ENCODE measurements at places on chromosomes 3 and 15.

DNA sequence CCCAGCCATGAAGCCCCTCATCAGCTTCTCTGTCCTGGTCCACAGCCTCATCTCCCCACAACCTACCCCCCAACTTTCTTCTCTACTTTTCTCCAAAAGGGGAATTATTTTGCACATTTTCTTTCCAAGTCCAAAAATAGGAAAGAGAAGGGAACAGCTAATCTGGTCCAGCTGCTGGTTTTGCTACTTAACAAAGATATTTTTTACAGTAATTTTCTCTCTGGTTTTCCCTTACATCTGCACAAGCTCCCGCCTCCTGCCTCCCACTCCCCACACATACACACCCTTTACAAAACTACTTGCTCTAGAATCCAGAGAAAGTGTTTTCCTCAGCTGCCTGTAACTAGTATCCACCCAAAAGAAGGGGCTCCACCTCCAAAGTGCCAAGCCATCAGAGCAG lies 177.2 kb downstream of the POLR2M start:
- DNase-seq, result no peak

GRCh38 chr3:150675587-150675986 lies 28.1 kb downstream of the ERICH6 start:
- DNase-seq, result no peak

DNA sequence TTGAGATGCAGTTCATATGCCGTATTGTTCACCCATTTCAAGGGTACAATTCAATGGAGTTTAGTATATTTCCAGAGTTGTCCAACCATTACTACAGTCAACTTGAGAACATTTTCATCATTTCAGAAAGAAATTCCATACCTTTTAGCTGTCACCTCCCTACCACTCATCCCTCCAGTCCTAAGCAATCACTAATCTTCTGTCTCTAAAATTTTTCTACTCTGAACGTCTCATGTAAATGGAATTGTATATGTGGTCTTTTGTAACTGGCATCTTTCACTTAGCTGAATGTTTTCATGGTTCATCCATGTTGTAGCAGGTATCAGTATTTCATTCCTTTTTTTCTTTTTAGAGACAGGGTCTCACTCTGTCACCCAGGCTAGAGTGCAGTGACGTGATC lies 51.1 kb downstream of the CMTM7 start:
- no peak for DNase-seq

DNA sequence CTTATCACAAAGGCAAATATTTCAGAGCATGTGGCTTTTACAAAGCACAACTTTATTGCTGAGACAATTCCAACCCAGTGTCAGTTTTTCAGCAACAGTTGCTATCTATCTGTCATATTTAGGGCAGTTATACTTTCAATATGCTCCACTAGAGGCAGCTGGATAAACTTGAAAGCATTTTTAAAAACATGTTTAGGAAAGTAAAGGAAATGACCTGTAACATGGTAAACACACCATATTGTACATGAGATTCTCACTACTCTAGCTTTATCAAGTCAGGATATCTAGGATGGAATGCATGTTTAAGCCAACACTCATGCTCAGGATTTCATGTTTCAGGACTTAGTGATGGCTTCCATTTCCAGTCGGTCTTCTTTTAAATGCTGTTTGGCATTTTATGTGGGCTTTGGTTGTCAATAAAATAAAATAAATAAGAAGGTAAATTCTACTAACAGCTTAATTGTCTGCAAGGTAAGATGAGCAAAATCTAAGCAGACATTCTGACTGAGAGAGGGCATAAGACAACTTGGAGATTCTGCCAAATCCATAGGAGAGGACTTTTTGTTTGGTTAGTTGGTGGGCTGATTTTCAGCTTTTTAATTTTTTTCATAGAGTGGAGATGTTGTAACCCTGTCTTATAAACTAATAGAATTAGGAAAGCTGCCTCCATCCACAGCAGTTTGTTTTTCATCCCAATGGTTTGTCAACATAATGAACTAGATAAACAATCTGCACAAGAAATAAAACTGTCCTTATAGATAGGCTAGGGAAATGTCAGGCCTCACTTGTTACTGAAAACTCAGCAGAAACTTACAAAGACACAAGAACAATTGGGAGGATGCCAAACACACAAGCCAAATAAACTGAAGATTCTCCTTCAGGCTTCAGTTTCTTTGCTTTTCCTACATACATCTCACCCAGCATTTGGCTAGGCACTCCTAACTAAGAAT lies 63.4 kb upstream of the CPB1 start:
- no peak for DNase-seq

Data from T-helper 1 cell (primary cell).